Ovary (tissue), 10 donors: ENCODE measurements at places on chromosomes 11 and 22. TPM values are rescaled to one million over a fixed set of nuclear protein-coding genes. Genes with fewer than 3 reads are reported as not detected.

DNA sequence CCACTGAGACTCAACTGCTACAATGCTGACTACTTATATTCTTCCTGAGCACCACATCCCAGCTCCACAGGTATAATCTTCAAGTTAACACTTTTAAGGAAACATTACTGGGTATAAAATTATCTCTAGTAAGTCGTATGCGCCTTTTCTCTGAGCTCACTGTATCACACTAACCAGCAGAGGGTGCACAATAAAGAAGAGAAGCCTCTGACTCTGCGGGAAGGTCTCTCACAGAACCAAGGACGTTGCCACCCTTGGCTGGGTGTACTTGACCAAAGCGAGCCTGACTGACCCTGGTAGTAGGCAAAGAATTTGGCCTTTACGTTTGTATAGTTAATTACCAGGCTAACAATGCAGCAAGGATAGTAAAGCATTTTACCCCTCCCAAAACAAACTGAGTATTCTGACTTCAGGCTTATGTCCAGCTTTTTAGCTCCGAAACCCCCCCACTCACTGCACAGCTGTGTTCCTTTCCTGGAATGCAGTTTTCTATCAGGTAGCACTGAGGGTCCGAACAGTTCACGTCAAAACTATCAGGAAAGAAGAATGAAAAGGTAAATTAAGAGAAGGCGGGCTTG lies at the start of gene BTBD18:
TSS of gene BTBD18 (minus strand) at position 144 of the 578 bp plus-strand sequence. CDS start 631 bp downstream, outside the sequence.
- DNase-seq, result no peak

Gene C2CD2L
- polyA plus RNA-seq, result 2.8 TPM

DNA sequence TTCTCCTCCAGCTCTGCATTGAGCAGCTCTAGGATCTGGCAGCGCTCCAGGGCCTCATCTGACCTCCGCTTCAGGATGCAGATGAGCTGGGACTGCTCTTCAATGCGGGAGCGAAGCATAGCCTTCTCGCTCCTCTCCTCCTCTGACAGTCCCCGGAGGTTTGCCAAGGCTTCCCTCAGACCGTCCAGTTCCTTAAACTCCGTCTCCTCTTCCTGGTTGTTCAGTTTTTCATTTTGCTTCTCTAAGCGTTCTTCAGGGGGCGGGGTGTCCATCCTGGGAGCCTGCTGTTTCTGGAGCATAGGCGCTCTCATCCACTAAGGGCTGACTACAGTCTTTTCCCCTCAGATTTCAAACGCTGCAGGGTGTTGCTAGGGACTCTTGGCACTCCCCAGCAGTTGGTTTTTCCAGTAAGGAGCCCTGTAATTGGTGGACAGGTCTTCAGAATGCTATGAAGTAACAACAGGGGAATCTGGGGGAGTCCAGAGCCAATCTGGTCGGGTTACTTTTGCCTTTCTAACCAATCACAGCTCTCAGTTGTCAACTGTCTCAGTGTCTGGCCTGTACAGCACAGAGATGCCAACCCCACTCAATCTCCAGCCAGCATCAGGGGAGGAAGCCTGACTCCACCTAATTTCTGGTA lies at the start of gene CCDC89:
TSS of gene CCDC89 (minus strand) at position 376 of the 640 bp plus-strand sequence. CDS start at position 311, 65 bp downstream.
- DNase-seq, result peak; percentile 87

GRCh38 chr11:44752713-44753112 lies 26.0 kb downstream of the TSPAN18 start:
- DNase-seq, result no peak

GRCh38 chr11:119483341-119483880 lies 60.4 kb upstream of the THY1 start:
- no peak for DNase-seq

- DNase-seq, result no peak
Observed at GRCh38 chr11:3021125-3021524, 29.0 kb upstream of the NAP1L4 start.

DNA sequence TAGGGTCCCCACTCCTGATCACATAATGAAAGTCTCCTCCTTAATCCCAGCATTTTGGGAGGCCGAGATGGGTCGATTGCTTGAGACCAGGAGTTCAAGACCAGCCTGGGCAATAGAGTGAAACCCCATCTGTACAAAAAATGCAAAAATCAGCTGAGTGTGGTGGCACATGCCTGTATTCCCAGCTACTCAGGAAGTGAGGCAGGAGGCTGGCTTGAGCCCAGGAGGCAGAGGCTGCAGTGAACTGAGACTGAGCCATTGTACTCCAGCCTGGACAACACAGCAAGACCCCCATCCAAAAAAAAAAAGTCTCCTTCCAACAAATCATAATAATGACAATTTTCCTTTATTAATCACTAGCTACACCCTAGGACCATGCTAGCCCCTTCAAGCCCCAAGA lies 15.1 kb downstream of the ZMAT5 start:
- DNase-seq, result no peak

GRCh38 chr11:64718084-64718779 lies 4.8 kb downstream of the NRXN2 start:
- DNase-seq, result peak; percentile 16

DNA sequence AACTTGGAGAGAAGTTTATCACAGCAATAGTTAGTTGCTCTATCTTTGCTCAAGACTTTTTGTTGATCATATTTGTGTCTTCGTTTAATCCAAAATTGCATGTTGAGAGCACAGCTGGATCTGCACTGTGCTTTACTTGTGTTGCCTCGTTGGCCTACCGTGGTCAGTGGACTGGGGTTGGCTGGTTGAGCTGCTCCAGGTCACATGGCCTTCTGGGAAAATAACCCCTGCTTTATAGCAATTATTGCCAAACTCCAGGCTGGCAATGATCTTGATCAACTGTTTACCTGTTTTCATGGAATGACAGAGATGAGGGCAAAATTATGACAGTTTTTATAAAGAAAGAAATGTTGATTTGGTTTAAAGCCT lies 5.7 kb upstream of the PLET1 start:
- no peak for DNase-seq

GRCh38 chr11:61354208-61354607 lies 7.5 kb downstream of the CYB561A3 start:
- DNase-seq, result no peak

DNA sequence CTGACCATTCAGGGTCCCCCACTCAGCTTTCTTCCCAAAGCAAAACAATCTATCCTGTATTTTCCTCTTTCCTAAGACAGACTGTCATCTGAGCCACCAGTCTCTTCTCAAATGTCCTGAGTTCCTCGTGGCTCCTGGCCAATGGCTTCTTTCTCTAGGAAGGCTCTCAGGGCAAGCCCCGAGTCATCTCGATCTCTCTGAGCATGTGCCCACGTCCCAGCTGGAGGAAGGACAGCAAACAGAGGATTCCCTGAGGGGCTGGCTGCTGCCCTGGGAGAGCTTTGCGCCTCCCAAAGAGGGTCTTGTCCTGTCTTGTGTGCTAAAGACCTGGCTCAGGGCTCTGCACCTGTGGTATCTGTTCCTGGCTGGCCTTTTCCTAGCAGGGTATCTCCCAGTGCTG lies 8.3 kb downstream of the SLC37A2 start:
- DNase-seq, result no peak

GRCh38 chr11:79242616-79243015 lies 198.2 kb downstream of the TENM4 start:
- no peak for DNase-seq

GRCh38 chr22:44261861-44262595 lies 50.7 kb downstream of the SHISAL1 start:
- DNase-seq, result peak; percentile 40

GRCh38 chr11:70383664-70384565 lies 14.4 kb upstream of the CTTN start:
- DNase-seq, result no peak

DNA sequence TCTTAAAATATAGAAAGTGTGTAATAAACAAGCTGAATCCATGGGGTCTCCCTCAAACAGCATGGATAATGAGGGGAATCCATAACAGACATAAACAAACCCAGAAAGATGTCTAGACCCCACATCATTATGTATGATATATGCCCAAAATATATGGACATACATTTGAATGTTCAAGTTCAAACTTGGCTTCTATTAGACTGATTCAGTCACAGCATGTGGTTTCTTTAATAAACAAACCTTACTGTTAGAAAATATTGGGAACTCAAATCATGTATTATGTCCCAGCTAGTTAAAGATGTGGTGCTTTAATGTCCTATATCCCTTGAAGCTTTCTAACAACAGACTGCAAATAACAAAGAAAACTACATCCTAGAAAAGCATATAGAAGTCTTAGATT lies 228.6 kb downstream of the SOX6 start:
- no peak for DNase-seq

GRCh38 chr11:75514596-75514995 lies 11.1 kb downstream of the GDPD5 start:
- no peak for DNase-seq

GRCh38 chr11:11770921-11771486 lies 70.8 kb upstream of the USP47 start:
- DNase-seq, result no peak

- no peak for DNase-seq
Observed at GRCh38 chr11:101848262-101848661, 66.5 kb upstream of the CEP126 start.

GRCh38 chr11:12243911-12244550 lies 133.3 kb upstream of the PARVA start:
- no peak for DNase-seq
